ENCODE measurements at places on chromosomes 7 and 10. TPM values are rescaled to one million over a fixed set of nuclear protein-coding genes. Genes with fewer than 3 reads are reported as not detected.

- DNase-seq: no peak
Observed at GRCh38 chr7:132004529-132004928, 448.1 kb upstream of the PODXL start.

DNA sequence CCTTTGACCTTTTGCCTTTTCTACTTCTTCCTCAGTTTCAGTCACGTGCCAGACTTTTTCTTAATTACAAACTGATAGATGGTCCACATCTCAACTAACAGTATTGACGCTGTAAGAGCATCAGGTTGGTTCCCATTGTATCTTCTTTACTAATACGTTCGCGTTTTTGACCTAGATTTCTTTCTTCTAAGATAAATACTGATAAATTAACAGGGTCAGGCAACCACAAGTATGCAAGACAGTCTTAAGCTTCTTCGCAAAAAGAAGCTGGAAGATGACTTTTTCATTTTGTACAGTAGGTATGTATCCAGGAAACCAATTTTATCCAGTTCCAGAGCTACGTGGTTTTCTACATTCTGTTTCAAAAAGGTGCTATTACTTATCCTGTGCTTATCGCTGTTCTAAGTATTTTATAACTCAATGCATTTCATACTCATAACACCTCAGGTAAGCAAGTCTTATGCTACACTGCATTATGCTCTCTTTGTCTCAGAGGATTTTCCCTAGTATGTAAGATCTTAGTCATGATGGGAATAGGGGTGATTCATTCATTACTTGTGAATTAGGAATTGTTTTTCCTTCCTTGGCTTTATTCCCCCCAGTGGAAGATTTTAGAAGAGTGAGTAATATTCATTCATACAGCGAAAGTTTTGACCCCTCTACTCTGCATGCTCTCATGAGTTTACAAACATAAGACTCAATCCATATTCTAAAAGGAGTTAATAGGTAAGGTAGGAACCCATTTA lies 955 bp downstream of the DUS4L start:
- no peak for DNase-seq

- DNase-seq: no peak
Observed at GRCh38 chr10:59006511-59007306, 169.7 kb upstream of the PHYHIPL start.

GRCh38 chr7:137975221-137975620 lies 26.7 kb downstream of the CREB3L2 start:
- no peak for DNase-seq

- no peak for DNase-seq
Observed at GRCh38 chr10:80487791-80488538, 33.9 kb downstream of the TSPAN14 start.

- DNase-seq: no peak
Observed at GRCh38 chr7:70736715-70737460, 395.1 kb upstream of the GALNT17 start.

- DNase-seq: no peak
Observed at GRCh38 chr7:136523571-136523970, 344.9 kb upstream of the CHRM2 start.

- no peak for DNase-seq
Observed at GRCh38 chr10:133140417-133141143, 19.4 kb upstream of the KNDC1 start.

DNA sequence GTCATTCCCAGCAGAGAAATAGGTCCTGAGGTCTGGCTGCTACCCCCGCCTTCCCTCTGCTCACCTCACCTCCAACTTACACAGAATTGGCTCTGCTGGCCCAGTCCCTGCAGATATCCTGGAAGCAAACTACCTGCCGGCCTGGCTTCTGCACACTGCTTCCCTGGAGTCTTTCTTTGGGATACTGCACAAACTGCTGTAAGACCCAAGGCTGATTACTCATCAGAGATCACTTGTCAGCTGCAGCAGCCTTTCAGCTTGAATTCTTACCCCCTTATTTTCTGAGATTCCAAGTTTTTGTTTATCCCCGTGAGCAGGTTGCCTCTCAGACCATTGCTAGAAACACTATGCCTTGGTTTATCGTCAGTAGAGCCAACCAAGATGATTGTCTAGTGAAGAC lies 426.4 kb downstream of the PHTF2 start:
- DNase-seq: no peak

DNA sequence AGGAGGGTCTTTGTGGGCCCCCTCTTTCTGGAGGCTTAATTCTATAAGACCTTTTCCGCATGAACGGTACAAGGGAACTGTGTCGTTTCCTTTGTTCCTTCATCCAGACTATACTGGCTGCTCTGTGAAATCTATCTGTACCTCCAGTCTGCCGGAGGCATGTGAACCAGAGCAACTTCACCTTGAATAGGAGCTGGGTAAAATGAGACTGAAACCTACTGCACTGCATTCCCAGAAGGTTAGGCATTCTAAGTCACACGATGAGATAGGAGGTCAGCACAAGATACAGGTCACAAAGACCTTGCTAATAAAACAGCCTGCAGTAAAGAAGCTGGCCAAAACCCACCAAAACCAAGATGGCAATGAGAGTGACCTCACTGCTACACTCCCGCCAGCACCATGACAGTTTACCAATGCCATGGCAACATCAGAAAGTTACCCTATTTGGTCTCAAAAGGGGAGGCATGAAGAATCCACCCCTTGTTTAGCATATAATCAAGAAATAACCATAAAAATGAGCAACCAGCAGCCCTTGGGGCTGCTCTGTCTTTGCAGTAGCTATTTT lies 36.8 kb upstream of the INPP5F start:
- no peak for DNase-seq

GRCh38 chr10:73039635-73040034 lies 57.0 kb downstream of the P4HA1 start:
- no peak for DNase-seq

GRCh38 chr10:62186999-62187675 lies 81.5 kb downstream of the RTKN2 start:
- no peak for DNase-seq

DNA sequence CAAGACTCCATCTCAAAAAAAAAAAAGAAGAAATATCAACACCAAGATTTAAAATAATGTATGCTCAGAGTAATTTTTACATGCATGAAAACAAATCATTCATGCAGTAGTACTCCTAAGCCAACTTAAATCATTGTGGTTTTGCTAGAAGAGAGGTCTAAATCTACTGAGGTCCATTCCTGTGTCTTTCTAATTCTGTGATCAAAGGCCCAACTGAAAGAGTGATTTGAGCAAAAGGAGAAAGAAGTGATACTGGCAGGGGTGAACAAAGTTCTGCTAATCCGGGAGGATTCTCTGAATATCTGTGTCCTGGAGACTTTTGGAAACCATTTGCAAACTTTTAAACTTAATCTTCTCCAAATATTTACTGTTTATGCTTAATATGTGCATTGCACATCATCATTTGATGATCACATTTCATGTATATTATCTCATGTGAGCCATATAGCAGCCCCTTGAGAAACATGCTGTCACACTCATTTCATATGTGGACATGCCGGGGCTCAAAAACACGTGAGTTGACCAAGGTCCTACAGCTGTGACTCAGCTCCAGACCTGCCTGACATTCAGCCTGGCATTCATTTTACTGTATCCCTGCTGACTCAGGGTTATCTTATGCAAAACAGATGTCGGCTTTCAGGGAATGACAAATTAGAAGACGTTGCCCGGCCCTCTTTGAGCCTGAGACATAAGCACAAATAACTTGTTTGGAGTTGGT lies 76.4 kb downstream of the FAM107B start:
- DNase-seq: no peak

DNA sequence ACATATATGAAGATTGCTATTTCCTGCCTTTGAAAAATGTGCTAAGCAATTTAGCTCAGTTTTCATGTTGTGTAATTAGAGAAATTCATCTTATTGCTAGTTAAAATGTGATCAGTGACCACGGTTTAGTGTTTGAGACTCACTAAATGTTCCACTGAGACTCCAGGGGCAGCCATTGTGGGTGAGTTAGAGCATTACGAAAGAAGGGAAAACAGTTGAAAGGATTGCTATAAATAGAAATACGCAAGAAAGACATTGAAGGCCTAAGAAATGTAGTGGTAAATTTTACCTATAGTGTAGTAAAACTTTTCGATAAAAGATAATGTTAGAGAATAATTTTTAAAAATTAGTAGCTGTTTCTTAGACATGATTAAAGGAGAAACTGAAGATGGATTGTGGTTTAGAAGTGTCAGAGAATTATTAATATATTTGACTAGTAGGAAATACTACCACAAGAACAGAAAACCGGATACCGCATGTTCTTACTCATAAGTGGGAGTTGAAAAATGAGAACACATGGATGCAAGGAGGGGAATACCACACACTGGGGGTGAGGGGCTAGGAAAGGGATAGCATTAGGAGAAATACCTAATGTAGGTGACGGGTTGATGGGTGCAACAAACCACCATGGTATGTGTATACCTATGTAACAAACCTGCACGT lies 394.5 kb downstream of the SEMA3D start:
- DNase-seq: no peak

DNA sequence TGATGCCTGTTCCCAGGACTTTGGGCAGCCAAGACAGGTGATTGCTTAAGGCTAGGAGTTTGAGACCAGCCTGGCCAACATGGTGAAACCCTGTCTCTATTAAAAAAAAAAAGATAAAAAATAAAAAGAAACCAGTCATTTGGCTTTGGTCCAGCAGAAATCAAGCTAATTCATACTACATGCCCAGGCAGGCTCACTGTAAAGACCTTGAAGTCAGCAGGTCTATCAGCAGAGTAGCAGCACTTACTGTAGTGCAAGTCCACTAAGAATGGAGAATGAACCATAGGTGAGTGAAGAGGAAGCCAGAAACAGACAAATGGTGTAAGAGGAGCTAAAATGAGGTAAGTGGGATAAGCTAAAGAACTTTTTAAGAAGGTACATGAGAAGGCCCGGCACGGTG lies 24.7 kb downstream of the PSPH start:
- DNase-seq: no peak

- no peak for DNase-seq
Observed at GRCh38 chr10:71622154-71622526, 97.4 kb downstream of the C10orf105 start.

- no peak for DNase-seq
Observed at GRCh38 chr7:6127110-6127490, 95.9 kb downstream of the ANKRD61 start.

DNA sequence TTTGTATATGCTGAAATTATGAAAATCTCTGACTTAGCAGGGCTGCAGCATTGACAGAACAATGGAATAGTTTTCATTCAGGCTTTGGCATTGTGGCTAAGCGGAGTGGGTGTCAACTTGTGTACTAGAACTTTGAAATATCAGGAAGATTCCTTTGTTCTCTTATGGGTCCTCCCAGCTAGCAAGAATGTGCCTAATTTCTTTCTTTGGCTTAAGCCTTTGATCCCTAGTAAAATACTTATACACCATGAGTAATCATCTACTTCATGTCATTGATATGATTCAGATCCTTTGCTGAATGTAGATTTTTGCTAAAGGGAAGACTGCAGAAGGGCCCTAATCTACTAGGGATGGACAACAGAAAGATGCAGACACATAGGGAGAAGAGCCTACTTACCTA lies 6.2 kb downstream of the AVL9 start:
- DNase-seq: no peak

- DNase-seq: no peak
Observed at GRCh38 chr10:35007858-35008301, 82.3 kb downstream of the CUL2 start.

- no peak for DNase-seq
Observed at GRCh38 chr7:42426163-42426562, 189.2 kb upstream of the GLI3 start.

OPN1SW gene
- not detected for total RNA-seq

KIF5B gene
- 88.3 TPM for total RNA-seq

HABP2 gene
- 7.5 TPM for total RNA-seq

TAS2R3 gene
- 3.2 TPM for total RNA-seq

CPEB3 gene
- 3.7 TPM for total RNA-seq

SCART1 gene
- total RNA-seq: 1.4 TPM

FXYD4 gene
- total RNA-seq: 3.1 TPM

TAS2R5 gene
- total RNA-seq: 3.3 TPM

FRAT1 gene
- 4.7 TPM for total RNA-seq

GJC3 gene
- not detected for total RNA-seq

VIPR2 gene
- 0.31 TPM for total RNA-seq

EPO gene
- 0.22 TPM for total RNA-seq

THSD7A gene
- total RNA-seq: 14.3 TPM

RALA gene
- total RNA-seq: 44.1 TPM

HMX2 gene
- total RNA-seq: 0.19 TPM

SORCS3 gene
- total RNA-seq: 4.2 TPM

All from type B pancreatic cell (in vitro differentiated cells).